ENCODE measurements at places on chromosomes 1 and 21.
A peak's percentile ranks its signal among the peaks of the same experiment; 100 is the strongest.

- DNase-seq = no peak
These were observed 1244.1 kb upstream of the ADGRL4 start for GRCh38 chr1:80250573-80251168.

DNA sequence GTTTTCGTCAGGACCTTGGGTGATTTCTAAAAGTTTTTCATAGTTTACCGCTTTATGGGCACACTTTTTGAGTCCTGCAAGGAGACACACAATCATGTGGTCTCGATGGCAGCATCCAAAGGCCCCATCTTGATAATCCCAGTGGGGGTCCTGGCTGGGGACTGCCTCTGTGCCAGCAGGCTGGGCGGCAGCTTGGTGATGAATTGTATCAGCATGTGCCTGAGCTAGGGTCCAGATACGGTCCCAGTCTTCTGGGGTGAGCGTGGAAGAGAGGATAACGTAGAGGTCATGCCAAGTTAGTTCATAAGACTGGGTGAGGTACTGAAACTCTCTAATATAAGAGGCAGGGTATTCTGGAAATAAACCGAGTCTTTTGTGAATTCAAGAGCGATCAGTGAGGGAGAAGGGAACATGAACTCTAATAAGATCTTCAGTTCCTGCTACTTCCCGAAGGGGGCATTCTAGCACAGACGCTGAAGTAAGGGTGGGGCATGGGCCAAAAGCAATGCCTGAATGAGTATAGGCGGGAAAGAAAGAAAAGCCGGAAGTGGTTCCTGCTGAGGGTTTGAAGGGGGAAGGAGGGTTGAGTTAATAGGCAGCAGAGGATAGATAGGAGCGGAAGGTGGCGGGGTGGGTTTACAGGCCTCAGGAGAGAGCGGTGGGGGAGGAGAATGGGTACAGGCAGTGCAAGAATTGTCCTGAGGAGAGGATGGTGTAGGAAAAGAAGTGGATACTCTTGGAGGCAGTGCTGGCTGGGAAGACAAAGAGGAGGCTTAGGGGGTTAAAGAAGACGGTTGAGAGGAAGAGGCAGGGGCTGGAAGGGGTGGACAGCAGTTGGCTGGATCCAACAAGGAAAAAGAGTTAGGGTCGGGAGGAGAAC is 1.6 kb downstream of the ERVH48-1 start:
- peak; percentile 31 for DNase-seq

- no peak for DNase-seq
These were observed 141.5 kb upstream of the FGGY start for GRCh38 chr1:59155351-59155750.

DNA sequence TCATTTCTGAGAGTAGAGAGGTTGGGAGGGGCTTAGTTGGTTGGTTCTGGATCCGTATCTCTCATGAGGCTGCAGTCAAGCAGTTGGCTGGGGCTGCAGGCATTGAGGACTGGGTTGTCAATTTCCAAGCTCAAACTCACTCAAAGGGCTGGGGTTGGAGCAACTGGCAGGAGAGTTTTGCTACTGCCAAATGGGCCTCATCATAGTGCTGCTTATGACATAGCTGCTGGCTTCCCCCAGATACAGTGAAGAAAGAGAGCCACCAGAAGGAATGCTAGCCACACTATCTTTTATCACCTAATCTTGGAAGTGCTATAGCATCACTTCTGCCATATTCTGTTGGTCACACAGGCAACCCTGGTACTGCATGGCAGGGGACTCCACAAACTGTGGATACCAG is 363.5 kb upstream of the USP24 start:
- DNase-seq = no peak

DNA sequence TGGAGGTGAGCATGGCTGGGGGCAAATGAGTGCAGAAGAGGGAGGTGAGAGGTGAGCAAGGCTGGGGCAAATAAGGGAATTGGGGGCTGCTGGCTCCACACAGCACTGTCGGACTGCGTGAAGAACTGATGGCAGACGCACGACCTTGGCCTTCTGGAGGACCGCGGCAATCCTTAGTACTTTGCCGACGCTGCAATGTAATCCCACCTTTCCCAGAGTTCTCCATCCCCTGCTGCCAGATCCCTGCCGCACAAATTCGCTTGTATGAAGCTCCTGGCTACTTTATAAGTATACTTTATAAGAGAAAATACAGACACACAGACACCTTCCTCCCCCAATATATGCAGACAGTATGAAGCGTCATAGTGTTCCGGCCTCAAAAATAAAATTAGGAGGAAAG is 472.4 kb downstream of the SMYD3 start:
- DNase-seq = no peak

DNA sequence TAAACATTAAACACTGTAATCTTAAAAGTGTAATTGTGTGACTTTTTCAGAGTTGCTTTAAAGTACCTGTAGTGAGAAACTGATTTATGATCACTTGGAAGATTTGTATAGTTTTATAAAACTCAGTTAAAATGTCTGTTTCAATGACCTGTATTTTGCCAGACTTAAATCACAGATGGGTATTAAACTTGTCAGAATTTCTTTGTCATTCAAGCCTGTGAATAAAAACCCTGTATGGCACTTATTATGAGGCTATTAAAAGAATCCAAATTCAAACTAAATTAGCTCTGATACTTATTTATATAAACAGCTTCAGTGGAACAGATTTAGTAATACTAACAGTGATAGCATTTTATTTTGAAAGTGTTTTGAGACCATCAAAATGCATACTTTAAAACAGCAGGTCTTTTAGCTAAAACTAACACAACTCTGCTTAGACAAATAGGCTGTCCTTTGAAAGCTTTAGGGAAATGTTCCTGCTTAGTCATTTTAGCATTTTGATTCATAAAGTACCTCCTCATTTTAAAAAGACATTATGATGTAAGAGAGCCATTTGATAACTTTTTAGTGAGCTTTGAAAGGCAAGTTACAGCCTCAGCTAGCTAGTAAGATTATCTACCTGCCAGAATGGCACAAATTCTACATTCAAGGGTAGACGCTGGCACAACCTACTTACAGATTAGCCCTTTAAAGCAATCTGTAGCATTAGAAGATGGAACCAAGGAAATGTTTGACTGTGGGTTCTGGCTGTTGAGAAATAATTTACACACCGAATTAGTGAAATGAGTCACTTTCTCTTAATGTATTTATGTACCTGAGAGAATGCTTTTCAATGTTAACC is 9.4 kb downstream of the SOD1 start:
- DNase-seq = no peak

DNA sequence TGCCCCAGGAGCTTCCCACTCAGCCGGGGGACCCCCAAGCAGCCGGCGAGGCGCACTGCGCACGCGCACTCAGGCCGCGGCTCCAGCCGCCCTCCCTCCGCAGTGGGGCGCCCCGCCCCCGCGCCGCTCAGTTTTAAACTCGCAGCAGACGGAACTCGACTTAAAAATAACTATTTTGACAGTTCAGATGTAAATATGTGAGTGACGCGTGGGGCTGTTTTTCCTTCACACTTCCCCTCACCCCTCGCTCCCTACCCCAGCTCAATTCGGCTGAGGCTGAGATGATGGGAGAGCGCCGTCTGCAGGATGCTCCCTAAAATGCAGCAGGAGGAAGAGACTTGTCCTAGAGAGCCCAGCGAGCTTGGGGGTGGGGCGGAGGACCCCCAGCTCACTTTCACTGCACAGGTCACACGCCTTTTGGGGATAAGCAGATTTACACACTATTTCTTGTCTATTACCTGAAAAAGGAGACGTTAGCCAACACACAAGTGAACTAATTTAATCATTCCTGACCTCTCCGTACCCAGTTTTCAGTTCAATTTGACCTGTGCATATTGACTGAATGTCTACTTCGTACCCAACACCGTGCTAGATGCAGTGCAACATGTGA is 8.9 kb upstream of the LEMD1 start:
- DNase-seq = no peak

DNA sequence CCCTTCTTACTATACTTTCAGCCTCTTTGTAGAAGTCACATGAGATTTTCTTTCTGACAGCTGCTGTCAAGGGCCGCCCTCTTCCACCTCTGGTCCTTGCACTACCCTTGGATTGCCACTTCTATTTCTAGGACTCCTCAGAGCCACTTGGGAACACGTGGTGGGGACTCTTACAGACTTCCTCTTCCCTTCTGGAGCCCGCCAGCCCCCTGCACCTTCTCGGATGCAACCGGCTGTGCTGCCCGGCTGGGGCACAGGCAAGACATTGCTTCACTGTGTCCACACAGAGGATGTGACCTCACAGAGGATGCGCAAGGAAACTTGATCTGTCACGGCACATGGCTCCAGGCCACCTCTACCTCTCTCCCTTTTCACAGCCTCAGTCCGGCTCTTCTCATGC is 2.4 kb upstream of the IKBKE start:
- DNase-seq = no peak

- no peak for DNase-seq
These were observed 100.5 kb upstream of the COA6 start for GRCh38 chr1:234272656-234273312.

- DNase-seq = no peak
These were observed 77.3 kb upstream of the NFASC start for GRCh38 chr1:204793259-204793914.

DNA sequence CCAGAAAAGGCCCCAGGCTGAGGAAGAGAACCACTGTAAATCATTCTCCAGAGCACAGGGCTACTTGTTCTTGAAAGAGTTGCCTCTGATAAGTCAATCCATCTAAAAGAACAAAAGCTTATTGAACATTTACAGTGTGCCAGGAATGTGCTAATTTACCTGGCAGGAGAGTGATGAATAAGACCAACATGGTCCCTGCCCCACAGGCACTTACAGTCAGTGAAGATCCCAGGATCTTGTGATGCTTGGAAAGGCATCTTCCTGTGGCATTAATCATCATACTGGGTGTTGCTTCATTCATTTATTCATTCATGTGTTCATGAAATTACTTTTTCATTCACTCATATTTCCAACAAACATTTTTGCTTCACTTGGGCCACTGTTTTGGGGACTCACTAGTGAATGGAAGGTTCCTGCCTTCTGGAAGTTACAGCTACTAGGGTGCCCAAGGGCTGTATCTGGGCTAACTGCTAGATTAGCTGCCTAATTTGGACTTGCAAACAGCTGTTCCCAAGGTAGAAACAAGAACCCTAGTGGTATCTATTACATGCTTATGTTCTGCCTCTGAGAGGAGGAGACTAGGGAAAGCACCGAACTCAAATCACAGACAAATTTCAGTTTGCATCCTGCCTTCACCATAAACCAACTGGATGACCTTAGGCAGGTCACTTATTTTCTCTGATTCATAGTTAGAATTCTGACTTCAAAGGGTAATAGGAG is 133.5 kb downstream of the CLIC6 start:
- DNase-seq = no peak

- DNase-seq = no peak
These were observed 1526.1 kb downstream of the KCNT2 start for GRCh38 chr1:195082183-195082582.

- no peak for DNase-seq
These were observed 130.9 kb downstream of the FOXD2 start for GRCh38 chr1:47568763-47569162.

GRCh38 chr1:89837036-89837481 is 16.2 kb downstream of the LRRC8D start:
- no peak for DNase-seq

DNA sequence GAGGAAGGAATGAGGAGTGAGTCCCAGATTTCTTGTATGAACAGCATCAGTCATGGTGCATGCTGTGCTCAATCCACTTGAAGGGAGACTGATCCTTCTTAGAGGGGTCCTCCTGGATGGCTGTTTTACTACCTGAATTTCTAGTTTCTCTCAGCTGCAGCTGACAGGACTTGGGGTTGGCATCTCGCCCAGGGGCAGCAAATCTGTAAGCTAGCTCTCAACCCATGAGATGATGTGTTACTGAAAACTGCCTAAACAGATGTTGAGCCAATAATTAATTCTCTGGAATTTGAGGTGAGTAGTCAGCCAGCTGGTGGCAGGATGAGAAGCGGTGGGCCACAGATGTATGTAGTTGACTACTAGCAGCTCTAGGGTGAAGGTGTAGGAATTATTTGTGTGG is 19.6 kb downstream of the BACH1 start:
- no peak for DNase-seq
